ENCODE measurements at places on chromosomes 12 and 14. TPM values are rescaled to one million over a fixed set of nuclear protein-coding genes. Genes with fewer than 3 reads are reported as not detected.
A peak's percentile ranks its signal among the peaks of the same experiment; 100 is the strongest.

CACNA2D4 gene
- 20.8 TPM for total RNA-seq

NANOG gene
- total RNA-seq = not detected

SOX5 gene
- 0.45 TPM for total RNA-seq

DNA sequence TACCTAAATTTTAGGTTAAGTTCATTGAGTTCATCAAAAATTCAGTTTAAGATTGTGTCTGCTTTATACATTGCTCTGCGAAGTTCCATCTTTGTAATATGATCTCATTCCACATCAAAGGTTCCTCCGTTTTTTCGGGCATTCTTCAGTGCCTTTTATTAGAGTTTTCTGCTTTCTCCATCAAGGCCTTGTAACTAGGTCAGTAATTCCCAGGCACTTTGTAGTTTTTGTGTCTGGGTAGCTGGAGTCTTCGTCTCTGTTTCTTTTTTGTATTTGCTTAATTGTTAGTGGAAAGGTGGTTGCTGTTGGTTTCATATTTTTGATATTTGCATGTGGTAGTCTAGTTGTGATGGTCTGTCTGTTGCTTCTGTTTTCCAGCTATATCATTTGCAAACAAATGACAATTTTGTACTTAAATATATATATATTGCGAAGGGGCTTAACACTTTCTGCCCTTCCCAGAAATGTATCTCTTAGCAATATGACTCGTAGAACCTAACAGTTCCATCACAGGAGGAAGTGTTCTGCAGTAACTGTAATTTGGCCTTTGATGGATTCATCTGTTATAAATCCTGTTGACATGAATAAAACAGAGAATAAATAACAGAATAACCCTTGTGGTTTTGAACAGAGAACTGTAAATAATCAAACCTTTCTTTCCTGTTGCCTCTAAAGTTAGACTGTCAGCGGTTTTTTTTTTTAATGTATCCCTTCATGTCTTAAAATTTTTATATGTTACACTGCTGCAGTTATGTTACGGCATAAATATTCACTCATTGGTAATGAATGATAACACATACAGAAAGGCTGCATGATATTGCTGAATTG lies 88.4 kb upstream of the DYNC1H1 start:
- no peaks in the 10 kb centered on the region for H3K27me3 ChIP-seq
- H3K4me1 ChIP-seq = peaks cover 72% of the 10 kb centered on the region
- peak overlapping the region; percentile 44 for H3K4me3 ChIP-seq
- DNase-seq = no peak
- peaks cover 47% of the 10 kb centered on the region for H3K36me3 ChIP-seq

- no peak for DNase-seq
- H3K27ac ChIP-seq = peak overlapping the region; percentile 69
- H3K4me3 ChIP-seq = no peak overlapping the region
- H3K4me1 ChIP-seq = peaks cover 47% of the 10 kb centered on the region
- H3K27me3 ChIP-seq = no peaks in the 10 kb centered on the region
Observed at GRCh38 chr14:97638864-97639263, 841.7 kb downstream of the VRK1 start.

- no peaks in the 10 kb centered on the region for H3K36me3 ChIP-seq
- DNase-seq = no peak
- H3K27ac ChIP-seq = no peak overlapping the region
- H3K4me1 ChIP-seq = no peaks in the 10 kb centered on the region
- H3K27me3 ChIP-seq = no peaks in the 10 kb centered on the region
- H3K4me3 ChIP-seq = no peak overlapping the region
Observed at GRCh38 chr12:129184127-129184928, 331.1 kb downstream of the GLT1D1 start.

GRCh38 chr12:76329159-76329558 lies 19.1 kb downstream of the BBS10 start:
- H3K4me1 ChIP-seq = no peaks in the 10 kb centered on the region
- no peak for DNase-seq
- no peak overlapping the region for H3K4me3 ChIP-seq

Measured in activated CD4-positive, alpha-beta memory T cell treated with anti-CD3 and anti-CD28 coated beads, Interleukin-2, amount 10 ng/mL, durations not matched to agents 7 days and 5 days (primary cell).